Activated CD4-positive, alpha-beta memory T cell treated with anti-CD3 and anti-CD28 coated beads for 36 hours (primary cell): ENCODE measurements at places on chromosomes 3 and 15.

- DNase-seq, result no peak
Observed at GRCh38 chr3:179425075-179425474, 26.2 kb downstream of the GNB4 start.

- DNase-seq, result no peak
Observed at GRCh38 chr3:96705895-96706294, 108.5 kb upstream of the EPHA6 start.

DNA sequence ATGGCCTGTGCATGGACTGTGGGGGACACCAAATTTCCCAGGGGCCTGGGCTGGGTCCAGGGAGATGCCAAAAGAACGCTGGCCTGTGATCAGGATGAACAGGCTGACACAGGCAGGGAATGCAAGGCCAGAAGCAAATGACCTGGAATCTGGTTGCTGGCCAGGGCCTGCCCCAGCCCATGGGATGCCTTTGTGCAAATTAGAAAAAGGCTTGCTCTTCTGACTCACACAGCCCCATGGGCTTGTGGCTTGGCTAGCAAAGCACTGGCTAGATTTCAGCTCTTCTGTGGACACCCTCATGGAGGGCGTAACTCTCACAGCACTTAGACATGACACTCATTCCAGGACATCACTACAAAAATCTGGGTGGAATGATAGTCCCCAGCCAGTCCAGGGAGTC, 356.0 kb downstream of the SHQ1 start:
- no peak for DNase-seq

GRCh38 chr3:17672506-17672905, 69.9 kb downstream of the TBC1D5 start:
- DNase-seq, result no peak

DNA sequence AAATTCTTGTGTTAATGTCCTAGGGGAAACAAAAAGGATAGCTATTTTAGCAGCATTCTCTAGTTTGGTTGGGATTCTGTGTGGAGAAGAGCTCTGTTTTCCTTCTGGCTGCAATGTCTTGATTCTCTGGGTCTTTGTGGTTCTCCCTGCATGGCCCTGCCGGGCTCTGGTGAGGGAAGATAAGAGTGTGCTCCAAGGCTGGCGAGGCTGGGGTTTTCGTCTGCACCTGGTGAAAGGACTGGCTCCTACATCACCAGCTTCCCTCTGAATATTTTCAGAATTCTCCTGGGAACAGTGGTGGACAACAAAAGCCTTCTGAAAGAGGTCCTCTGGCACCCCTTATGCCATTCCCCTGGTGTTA, 38.1 kb upstream of the SFMBT1 start:
- no peak for DNase-seq

DNA sequence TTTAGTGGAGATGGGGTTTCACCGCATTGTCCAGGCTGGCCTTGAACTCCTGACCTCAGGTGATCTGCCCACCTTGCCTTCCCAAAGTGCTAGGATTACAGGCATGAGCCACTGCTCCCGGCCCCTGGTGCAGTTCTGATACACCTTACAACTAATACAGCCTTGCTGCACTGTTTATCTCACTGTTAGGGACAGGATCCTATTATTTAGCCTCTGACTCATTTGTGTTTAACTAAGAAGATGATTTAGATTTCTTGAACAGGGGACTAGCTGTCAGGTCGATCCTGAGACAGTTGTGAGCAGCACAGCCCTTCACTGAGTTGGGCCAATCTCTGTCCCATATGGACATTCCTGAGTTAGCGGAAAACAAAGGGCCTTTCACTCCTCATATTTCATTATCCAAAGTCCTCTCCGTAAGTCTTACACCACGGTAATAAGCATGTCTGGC, 19.2 kb downstream of the GYG1 start:
- no peak for DNase-seq

DNA sequence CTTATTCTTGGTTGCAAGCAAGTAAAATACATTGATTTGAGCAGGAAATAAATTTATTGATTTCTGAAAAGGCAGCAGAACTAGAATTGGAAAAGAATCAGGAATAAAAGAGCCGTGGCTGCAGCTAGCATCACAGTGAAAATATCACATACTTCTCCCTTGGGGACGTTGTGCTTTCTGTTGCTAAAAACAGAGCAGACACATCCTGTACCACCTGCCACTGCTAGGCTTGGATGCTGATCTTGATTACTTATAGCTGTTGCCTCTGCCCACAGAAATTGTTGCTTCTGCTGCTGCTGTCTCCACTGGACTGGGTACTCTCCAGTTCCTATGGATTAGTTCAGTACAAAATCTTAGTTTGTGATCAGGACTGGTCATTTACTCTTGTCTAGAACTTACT, 283.8 kb downstream of the C3orf38 start:
- no peak for DNase-seq

DNA sequence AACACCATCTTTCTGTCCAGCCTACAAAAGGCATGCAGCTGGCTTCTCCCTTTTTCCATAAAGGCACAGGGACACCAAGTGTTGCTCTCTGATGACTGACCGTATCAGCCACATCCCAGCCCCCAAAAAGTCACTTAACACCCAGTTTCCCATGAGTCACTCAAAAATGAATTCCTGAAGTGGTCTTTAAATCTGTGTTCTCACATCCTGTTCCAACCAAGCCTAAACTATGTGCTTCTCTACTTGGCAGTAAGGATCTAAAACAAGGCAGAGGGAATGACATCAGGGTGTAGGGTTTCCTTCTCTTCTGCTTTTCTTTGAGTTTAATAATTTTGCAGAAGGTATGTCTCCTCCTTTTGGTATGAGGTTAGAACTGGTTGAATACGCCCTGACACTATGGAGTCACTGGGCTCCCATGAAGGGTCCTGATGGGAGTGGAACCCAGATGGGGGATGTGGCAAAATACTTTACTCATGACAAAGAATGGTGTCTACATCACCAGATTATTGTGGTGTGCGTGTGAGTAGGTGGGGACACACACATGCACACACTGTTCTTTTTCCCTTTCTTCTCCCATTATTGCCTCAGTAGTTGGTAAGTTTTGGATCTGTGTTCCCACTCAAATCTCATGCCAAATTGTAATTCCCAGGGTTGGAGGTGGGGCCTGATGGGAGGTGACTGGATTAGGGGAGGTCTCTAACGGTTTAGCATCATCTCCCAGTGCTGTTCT, 35.6 kb upstream of the CCK start:
- no peak for DNase-seq

GRCh38 chr3:6425289-6425820, 435.6 kb upstream of the GRM7 start:
- no peak for DNase-seq

DNA sequence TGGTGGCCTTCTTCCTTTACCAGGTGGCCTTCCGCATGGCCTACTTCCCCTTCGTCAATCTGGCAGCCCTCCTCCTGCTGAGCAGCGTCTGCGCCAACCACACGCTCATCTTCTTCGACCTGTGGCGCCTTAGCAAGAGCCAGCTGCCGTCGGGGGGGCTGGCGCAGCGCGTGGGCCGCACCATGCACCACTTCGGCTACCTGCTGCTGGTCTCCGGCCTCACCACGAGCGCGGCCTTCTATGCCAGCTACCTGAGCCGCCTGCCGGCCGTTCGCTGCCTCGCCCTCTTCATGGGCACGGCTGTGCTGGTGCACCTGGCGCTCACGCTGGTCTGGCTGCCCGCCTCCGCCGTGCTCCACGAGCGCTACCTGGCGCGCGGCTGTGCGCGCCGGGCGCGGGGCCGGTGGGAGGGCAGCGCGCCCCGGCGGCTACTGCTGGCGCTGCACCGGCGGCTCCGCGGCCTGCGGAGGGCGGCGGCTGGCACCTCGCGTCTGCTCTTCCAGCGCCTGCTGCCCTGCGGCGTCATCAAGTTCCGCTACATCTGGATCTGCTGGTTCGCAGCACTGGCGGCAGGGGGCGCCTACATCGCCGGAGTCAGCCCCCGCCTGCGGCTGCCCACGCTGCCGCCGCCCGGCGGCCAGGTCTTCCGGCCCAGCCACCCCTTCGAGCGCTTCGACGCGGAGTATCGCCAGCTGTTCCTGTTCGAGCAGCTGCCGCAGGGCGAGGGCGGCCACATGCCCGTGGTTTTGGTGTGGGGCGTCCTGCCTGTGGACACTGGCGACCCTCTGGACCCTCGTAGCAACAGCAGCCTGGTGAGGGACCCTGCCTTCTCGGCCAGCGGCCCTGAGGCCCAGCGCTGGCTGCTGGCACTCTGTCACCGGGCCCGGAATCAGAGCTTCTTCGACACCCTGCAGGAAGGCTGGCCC, 9.9 kb downstream of the DISP2 start:
- DNase-seq, result peak; percentile 93

- no peak for DNase-seq
Observed at GRCh38 chr3:44136421-44136820, 105.3 kb upstream of the TOPAZ1 start.

DNA sequence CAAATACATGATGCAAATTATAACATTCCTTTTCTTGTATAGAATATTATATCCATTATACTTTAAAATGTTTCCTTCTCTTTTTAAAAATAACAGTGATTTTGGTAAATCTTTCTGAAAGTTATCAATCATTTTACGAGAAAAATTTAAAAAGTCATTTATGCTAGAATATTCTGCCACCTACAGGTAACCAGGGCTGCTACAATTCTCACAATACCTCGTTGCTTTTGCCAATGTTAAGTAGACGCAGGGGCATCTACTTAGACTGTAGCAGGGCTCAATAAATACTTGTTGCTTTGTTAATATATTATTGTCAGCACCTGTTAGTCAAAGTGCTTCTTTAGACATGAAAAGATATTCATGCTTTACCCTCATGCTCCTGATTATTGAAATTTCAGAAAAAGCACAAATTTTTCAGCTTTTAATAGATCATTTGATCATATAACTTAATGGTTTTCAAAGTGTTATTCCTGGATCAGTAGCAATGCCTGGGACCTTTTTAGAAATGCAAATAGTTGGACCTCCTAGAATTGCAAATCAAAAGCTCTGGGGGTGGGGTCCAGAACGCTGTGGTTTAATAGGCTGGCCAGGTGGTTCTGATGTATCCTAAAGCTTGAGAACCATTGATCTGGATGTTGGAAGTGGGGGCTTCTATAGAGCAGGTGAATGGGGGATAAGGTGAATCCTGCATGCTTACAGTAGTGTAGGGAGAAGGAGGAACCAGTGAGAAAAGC, 223.6 kb upstream of the PDZRN3 start:
- no peak for DNase-seq

GRCh38 chr3:23785097-23785645, 20.6 kb upstream of the UBE2E1 start:
- no peak for DNase-seq

DNA sequence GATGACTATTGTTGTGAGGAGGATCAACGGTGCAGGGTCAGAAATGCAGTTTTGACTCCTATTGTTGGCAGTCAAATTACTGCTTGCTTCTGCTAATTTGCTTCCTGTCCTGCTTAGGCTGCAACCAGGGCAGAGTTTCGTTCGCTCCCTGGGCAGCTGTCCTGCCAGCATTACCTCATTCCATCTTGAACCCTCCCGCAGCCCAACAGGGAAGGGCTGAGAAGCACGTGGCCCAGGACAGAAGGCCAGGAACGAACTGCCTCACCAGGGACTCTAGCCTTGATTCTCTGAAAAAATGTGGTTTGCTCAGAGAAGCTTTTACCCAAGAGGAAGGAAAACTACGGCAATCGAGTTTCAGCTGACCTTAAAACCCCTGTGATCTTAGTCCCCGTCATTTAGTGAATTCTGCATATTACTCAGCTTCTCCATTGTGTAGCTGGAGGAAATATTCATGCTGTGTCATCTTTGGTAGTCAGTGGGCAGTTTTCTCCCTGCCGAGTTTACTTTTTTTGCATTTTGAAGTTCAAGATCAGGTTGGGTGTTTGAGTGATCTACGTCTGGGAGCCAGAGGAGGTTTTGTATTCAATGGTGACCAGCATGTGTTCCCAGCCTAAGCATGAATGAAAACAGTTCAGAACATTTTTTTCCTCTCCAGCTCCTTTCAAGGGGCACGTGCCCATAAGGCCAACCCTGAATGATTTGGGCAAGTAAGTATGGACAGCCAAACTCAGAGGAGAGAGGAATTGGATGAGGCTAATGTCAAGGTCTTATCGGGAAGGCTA, 23.0 kb downstream of the TLNRD1 start:
- DNase-seq, result peak; percentile 55

DNA sequence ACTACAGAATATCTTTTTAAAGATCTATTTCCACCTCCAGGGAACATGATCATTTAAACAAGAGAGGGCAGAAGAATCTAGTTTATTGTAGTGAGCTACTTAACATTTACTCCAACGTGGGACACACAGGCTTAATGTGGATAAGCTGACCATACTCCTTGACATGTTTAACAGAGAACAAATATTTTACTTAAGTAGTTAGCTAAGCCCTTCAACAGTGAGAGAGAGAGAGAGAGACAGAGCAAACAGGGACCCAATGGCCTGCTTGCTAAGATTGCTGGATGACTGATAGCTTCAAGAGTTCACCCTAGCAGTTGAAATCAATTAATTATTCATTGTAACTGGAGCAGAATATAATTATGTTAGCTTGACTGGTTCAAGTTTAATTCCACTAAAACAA, 158.6 kb downstream of the ADAM10 start:
- no peak for DNase-seq

DNA sequence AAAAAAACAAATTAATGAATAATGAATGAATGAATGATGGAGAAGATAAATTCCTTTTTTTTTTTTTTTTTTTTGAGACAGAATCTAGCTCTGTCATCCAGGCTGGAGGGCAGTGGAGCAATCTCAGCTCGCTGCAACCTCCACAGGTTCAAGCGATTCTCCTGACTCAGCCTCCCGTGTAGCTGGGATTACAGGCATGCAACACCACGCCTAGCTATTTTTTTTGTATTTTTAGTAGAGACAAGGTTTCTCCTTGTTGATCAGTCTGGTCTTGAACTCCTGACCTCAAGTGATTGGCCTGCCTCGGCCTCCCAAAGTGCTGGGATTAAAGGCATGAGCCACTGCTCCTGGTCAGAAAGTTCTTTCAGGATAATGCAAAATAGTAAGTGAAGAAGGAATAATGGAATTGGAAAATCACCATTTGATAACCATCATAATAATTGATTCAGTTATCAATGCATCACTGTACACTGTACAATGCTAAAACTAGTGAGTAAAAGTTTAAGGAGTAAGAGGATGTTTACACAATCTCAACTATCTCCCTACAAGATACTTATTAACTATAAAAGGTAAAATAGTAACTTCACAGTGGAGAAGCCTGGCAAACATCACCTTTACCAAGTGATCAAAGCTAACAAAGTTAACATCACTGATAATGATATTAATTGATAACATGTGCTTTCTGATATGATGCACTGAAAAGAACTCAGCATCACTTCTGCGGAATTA, 12.3 kb upstream of the INO80 start:
- DNase-seq, result no peak

DNA sequence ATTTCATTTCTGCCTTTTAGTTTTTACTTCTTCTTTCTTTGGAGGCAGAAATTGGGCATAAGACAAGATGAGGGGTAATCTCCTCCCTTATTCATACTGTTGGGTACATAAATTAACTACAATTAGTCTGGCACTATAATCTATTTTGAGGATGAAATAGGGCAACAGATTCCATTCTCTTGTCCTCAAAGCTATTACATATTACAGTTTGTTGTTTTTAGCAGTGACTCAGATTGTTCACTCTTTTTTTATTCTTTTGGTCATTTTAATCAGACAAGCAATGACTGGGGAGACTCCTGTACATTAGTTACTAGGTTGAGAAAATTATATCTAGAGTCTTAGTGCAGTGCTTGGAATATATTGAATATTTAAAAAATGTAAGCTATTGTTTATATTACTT, 556.0 kb downstream of the OTOL1 start:
- no peak for DNase-seq

- no peak for DNase-seq
Observed at GRCh38 chr3:4320096-4320911, 17.1 kb downstream of the SETMAR start.
